ENCODE measurements at places on chromosomes 5 and 9.

GRCh38 chr5:140258016-140258415 is 44.9 kb downstream of the PFDN1 start:
- DNase-seq = no peak

- no peak for DNase-seq
Measured at GRCh38 chr5:38789134-38789533, 56.7 kb upstream of the OSMR start.

GRCh38 chr5:142307146-142307890 is 17.5 kb downstream of the SPRY4 start:
- no peak for DNase-seq

- DNase-seq = no peak
Measured at GRCh38 chr9:130895481-130896232, 955 bp downstream of the QRFP start.

DNA sequence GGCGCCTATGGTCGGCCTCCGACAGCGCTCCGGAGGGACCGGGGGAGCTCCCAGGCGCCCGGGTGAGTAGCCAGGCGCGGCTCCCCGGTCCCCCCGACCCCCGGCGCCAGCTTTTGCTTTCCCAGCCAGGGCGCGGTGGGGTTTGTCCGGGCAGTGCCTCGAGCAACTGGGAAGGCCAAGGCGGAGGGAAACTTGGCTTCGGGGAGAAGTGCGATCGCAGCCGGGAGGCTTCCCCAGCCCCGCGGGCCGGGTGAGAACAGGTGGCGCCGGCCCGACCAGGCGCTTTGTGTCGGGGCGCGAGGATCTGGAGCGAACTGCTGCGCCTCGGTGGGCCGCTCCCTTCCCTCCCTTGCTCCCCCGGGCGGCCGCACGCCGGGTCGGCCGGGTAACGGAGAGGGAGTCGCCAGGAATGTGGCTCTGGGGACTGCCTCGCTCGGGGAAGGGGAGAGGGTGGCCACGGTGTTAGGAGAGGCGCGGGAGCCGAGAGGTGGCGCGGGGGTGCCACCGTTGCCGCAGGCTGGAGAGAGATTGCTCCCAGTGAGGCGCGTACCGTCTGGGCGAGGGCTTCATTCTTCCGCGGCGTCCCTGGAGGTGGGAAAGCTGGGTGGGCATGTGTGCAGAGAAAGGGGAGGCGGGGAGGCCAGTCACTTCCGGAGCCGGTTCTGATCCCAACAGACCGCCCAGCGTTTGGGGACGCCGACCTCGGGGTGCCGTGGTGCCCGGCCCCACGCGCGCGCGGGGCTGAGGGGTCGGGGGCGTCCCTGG is 561 bp downstream of the DAPK1 start:
- no peak for DNase-seq

- DNase-seq = peak; percentile 61
Measured at GRCh38 chr5:16615741-16616535, 859 bp downstream of the RETREG1 start.

GRCh38 chr5:170449232-170449631 is 54.6 kb upstream of the KCNIP1 start:
- no peak for DNase-seq

DNA sequence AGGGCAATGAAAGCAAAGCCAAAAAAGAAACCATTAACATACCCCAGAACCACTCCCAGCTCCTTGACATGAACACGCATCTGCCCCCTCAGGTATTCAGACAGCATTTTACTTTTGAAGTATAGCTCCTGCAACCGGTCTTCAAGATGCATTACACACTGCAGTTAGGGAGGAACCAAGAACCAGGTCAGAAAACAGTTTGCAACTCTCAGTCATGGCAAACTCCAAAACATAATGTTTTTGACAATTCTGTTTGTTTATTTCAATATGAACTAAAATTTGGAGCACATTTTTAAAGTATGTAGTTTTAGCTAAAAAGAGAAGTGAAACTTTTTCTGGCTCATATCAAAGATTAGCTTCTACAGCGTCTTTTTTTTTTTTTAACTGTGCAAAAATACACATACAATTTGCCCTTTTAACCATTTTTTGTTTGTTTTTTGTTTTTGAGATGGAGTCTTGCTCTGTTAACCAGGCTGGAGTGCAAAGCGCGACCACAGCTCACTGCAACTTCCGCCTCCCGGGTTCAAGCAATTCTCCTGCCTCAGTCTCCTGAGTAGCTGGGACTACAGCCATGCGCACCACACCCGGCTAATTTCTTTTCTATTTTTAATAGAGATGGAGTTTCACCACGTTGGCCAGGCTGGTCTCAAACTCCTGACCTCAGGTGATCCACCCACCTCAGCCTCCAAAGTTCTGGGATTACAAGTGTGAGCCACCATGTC is 12.2 kb upstream of the RAPGEF6 start:
- DNase-seq = no peak

DNA sequence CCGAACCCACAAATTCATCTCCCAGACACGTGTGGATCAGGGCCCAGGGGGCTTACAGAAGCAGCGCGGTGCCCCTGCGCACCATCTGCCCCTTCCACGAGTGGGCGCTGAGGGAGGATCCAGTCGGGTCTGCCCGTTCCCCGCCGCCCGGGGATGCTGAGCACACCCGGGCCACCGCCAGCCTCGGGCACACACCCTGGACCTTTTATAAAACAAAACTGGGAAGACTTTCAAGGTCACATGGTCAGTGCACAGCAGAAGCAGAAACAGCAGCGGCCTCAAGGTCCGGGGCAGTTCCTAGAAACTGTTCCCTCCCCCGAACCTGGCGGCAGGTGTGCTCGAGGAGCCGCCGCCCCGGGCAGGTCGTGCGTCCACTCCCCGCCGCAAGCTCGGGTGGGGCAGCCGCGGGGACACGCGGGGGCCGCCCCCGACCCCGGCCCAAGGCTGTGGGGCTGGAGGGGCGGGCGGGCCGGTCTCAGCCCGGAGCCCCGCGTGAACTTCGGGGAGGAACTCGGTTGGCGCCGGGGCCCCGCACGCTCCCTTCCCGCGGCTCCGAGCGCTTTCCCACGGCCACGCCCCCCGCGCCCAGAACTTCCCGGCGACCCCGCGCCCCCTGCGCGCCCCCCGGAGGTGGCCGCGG is 633 bp upstream of the PPP1R26 start:
- peak; percentile 38 for DNase-seq

- DNase-seq = no peak
Measured at GRCh38 chr9:78695519-78695918, 398.6 kb downstream of the PSAT1 start.

DNA sequence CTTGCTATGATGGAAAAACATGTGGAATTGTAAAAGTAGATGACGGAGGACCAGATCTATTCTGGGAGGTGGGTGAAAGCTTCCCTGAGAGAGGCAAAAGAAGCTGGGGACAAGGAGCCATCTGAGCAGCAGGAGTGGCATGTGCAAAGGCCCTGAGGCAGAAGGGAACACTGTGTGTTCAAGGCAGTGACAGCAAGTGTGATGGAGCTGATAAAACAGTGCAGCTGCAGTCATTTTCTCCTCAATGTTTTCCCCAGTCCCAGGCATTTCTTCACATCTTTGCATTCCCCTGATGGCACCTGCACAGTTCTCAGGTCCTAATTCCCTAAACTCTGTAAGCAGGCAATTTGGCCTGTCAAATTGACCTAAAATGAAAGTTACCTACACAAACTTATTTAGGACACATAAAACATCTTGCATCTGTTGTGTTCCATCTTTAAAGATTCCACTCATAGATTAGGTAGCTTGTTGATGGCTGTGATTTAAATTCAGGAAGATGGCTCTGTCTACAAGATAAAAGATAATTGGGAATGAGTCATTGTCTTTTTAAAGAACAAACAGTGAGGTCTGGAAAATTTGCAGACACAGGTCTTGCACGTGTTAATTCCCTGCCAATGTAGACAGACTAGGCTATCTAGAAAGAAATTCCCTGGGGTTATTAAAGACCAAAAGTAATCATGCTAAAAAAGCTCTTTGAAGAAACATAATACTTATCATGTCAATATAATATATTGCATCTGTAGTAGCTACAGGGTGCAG is 289.6 kb upstream of the SGCD start:
- DNase-seq = no peak

GRCh38 chr5:136202469-136203205 is 9.7 kb upstream of the SMIM32 start:
- DNase-seq = no peak

DNA sequence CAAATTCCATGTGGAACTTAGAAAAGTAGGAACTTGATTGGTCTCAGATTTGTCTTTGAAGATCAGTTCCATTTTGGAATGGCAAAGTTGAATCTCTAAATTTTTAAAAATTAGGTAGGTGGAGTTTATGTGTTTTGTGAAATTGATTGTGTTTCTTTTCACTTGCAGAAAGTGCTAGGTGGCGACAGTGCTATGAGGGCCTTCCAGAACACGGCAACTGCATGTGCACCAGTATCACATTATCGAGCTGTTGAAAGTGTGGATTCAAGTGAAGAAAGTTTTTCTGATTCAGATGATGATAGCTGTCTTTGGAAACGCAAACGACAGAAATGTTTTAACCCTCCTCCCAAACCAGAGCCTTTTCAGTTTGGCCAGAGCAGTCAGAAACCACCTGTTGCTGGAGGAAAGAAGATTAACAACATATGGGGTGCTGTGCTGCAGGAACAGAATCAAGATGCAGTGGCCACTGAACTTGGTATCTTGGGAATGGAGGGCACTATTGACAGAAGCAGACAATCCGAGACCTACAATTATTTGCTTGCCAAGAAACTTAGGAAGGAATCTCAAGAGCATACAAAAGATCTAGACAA is 2.8 kb downstream of the PHAX start:
- DNase-seq = no peak

DNA sequence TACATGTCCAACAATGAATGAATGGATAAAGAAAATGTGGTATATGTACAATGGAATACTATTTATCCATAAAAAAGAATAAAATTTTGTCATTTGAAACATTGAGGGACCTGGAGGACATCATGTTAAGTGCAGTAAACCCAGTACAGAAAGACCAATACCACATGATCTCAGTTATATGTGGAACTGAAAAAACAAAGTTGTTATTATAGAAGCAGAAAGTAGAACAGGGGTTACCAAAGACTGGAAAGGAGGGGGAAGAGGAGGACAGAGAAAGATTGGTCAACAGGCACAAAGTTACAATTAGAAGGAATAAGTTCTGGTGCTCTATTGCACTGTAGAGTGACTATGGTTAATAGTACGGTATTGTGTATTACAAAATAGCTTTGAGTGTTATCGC is 233.8 kb downstream of the SEMA6A start:
- DNase-seq = no peak

DNA sequence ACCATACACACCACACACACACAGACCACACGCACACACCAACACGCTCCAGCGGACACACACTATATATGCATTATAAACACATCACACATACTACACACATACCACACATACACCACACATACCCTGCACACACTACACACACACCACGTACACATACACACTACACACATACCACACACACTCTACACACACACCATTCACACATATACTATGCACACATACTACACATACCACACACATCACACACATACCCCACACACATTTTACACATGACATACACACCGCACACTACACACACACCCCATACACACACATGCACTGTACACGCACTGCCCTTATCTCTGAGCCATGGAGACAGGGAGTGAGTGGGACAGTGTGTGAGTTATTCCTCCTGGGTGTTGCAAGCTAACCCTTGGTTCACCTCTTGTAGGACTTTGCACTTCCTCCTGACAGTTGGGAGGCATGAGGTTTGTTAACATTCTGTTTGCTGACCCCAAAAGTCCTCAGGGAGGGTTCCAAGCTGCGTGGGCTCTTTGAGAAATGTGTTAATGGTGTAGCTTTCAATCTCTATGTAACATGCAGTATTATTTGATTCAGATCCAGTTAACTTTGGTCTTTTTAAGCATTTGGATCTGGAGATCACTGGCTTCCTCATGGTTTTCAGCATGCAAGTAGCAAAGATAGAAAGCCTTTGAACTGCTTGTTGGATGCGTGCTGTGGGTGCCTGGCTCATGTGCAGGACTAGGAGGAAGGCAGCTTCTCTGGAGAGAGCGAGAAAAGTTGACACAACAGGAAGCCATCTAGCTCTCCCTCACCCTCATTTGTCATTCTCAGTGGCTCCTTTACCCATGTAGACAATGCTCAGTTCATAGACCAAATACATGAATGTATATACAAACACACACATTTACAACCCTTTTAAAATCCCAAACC is 13.7 kb downstream of the IL31RA start:
- no peak for DNase-seq

- DNase-seq = no peak
Measured at GRCh38 chr5:67085616-67086015, 111.0 kb downstream of the CD180 start.

GRCh38 chr9:105053209-105053652 is 125.3 kb upstream of the ABCA1 start:
- no peak for DNase-seq

DNA sequence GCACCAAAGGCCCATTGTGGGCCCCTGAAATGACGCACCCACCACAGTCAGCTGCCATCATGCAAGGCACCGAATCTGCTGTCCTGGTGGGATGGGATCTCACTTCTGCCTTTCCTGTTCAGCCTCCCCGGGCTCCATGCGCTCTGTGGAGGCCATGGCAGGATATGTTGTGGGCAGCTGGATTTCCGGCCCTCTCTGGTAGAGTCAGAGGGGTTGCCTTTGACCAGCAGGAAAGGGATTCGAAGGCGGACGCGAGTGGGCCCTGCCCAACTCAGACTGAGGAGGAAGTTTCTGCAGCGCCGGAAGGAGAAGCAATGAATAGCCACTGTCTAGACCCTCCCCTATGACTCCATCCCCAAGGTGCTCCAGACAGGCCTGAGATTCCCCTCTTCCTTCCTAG is 35.5 kb downstream of the GADD45G start:
- no peak for DNase-seq

GRCh38 chr5:35487233-35488025 is 130.2 kb upstream of the SPEF2 start:
- DNase-seq = no peak

- no peak for DNase-seq
Measured at GRCh38 chr9:8437876-8438275, 638.3 kb upstream of the DMAC1 start.

DNA sequence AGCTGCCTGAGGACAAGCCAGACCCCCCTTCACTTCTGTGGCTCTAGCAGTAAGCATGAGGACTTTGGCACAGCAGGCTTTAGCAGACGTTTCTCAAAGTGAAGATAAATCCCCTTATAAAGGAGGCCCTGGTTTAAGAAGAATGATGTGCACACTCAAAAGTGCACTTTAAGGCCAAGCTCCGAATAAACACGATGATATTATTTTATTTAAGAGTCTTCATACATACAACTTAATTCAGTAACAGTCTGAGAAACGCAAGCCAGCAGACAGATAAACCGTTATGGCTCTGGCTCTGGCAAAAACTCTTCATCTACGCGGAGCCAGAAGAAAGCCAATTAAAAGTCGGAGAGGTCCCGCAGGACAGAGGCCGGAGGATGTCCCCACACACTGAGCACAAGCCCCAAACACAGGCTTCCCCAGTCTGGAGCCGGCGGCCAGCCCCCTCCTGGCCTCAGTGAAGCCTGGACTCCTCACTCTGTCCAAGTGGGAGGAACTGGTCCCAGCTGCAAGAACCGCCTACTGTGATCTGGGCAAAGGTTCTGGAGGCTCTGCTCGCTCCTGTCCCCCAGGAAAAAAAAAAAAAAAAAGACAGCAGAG is 44.6 kb downstream of the ADAMTS2 start:
- DNase-seq = no peak

DNA sequence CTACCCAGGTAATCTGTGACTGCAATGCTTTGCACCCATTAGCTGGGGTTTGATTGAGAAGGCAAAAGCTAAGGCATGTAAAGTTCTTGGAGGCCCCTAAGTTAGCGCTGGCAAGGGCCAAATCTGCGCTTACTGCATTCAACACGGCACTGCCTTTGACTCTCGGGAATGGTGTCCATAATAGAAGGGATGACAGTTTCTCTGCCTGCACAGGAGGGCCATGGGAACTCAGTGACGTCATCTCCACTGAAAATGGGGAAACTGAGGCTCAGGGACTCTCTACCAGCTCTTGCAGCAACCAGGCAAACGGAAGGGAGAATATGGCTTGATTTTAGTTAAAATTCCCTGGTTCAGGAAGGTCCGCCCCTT is 487 bp downstream of the SPATA24 start:
- no peak for DNase-seq
